Transverse colon (tissue), 4 donors: ENCODE measurements at places on chromosomes 1 and 21. TPM values are rescaled to one million over a fixed set of nuclear protein-coding genes. Genes with fewer than 3 reads are reported as not detected.

DNA sequence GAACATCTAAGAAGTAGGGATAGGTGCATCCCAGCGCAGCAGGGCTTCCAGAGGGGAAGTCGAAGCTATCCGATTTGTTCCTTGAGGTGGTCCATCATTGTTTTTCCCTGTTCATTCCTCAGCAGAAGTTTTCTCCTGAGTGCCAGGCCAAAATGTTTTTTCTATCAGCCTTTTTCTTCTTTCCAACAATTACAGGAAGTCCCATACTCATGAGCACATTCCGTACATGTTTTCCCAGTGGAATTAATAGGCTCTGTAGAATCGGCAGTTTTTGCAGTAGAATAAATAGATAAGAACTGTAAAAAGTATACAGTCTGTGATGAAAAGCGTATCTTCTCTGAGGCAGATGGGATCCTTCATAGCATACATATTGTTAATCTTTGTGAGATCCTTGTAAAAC, 24.8 kb downstream of the CD101 start:
- no peak for DNase-seq

- DNase-seq = no peak
These were observed 3.4 kb upstream of the GPR89B start for GRCh38 chr1:147924813-147925212.

KIF2C gene
- 1.9 TPM for total RNA-seq

- DNase-seq = peak; percentile 30
These were observed 27.8 kb upstream of the NFASC start for GRCh38 chr1:204842892-204843291.

GRCh38 chr1:61425040-61425439, 299.9 kb downstream of the TM2D1 start:
- DNase-seq = no peak

DNA sequence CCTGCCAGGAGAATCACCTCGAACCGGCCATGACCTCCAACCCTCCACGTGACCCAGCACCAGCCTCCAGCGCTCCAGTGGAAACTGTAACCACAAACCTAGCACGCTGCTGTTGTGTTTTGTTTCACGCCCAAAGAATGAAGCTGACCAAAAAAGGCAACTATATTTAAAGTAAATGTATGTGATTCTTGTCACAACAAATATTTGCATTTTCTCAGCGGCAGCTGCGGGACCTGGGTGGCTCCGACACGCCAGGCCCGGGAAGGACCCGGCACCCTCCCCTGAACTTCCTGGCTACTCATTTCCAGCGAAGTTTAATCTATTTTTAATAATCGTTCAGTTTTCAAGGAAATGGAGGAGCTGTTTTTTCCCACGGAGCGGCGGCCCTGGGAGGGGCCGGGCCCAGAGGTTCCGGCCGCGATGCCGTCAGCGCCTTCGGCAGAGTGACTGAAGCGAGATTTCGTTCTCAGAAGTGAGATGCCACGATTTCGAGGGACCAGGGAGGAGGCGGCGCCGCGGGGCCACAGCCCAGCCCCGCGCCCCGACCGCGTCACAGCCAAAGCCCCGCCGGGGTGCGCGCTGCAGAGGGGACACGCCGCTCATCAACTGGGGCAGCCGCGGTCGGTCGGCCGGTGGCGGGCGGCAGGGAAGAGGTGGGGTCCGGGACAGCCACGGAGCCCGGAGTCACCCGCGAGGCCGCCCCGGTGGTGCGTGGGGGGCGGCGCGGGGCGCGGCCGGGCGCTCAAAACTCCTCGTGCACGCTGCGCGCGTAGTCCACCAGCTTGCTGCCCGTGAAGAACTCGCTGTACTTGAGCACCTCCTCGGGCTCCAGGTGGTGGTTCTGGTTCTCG, 3.0 kb upstream of the TNFRSF4 start:
- DNase-seq = no peak

OR2T2 gene
- total RNA-seq = not detected

- DNase-seq = no peak
These were observed 185.0 kb downstream of the MIS18A start for GRCh38 chr21:32093646-32094462.

- no peak for DNase-seq
These were observed 11.2 kb upstream of the LEPR start for GRCh38 chr1:65409314-65409713.
